Aortic smooth muscle cell (primary cell): ENCODE measurements at places on chromosomes 2 and 18. TPM values are rescaled to one million over a fixed set of nuclear protein-coding genes. Genes with fewer than 3 reads are reported as not detected.

IL36A gene
- not detected in 2 replicates for total RNA-seq

C1QL2 gene
- total RNA-seq: not detected in 2 replicates

TMEFF2 gene
- 0.26 and 0.31 TPM in 2 replicates for total RNA-seq

PSD4 gene
- 0.19 and 0.26 TPM in 2 replicates for total RNA-seq

OTX1 gene
- total RNA-seq: not detected in 2 replicates

PDCD1 gene
- total RNA-seq: not detected in 2 replicates

CHRNG gene
- total RNA-seq: not detected in 2 replicates

OTOS gene
- total RNA-seq: not detected in 2 replicates

B3GNT7 gene
- total RNA-seq: 0.25 and 0.26 TPM in 2 replicates

RBKS gene
- total RNA-seq: 2.3 and 2.4 TPM in 2 replicates

ALMS1 gene
- 12.0 and 13.6 TPM in 2 replicates for total RNA-seq
